ENCODE measurements at places on chromosomes 3 and 15.

- DNase-seq: no peak
Measured at GRCh38 chr3:165233501-165234195, 37.5 kb upstream of the SLITRK3 start.

- no peak for DNase-seq
Measured at GRCh38 chr3:50978991-50979667, 304.4 kb downstream of the DOCK3 start.

- DNase-seq: no peak
Measured at GRCh38 chr3:169813278-169813677, 574 bp upstream of the LRRC34 start.

DNA sequence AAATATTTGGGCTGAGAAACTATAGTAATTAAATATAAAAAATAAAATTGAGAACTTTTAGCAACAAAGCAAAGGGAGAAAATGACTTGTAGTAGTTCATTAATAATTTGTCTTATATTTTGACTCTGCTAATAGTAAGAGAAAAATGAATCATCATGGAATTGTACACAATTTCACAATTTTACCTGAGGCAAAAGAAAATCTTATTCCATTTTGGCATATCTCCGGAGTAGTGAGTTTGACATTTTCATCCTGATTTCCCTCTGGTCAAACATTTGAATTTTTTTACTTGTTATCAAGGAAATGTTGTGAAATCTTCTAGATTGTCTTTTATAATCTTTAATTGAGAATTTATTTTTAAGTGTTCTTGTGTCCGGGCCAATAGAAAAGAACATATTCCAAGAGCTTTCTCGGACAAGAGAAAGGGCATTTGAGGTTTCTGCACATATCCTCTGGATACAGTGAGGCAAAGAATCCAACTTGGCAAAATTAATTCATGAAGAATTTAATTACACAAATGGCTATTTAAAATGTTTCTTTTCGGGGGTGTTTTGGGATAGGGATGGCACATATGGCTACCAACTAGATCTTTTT, 89.3 kb upstream of the IGSF10 start:
- DNase-seq: no peak

DNA sequence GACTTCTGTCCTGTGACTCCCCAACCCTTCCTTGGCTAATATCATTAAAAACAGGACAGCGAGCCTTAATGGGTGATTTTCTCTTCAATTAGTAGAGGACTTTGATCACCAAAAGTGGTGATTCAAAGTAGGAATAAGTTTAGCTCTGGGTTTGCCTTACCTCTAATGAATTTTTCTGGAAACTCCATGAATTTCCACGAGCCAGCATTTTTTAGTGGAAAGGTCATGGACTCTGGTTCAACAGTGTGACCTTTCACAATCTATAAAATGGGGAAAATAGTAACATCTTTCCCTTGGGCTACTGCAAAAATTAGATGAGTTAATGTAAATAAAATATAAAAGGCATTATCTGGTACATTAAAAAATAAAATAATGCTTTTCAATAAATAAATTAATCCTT, 417.8 kb upstream of the NR2F2 start:
- no peak for DNase-seq

- peak; percentile 41 for DNase-seq
Measured at GRCh38 chr3:194265505-194265892, 85.6 kb downstream of the CPN2 start.

DNA sequence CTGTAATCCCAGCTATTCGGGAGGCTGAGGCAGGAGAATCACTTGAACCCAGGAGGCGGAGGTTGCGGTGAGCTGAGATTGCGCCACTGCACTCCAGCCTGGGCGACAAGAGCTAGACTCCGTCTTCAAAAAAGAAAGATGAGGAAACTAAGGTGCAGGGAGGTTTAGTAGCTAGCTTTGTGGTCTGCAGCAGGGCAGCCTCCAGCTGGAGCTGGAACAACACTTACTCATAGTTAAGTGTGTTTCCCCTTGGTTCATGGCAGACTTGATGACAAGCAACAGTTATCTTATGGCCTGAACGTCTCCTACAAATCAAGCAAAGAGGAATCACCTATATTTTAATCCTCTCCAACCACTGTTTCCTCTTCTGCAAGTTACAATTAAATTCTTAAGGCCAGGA, 12.6 kb downstream of the KAT2B start:
- DNase-seq: no peak

GRCh38 chr3:22262386-22262785, 511.4 kb upstream of the ZNF385D start:
- DNase-seq: no peak

DNA sequence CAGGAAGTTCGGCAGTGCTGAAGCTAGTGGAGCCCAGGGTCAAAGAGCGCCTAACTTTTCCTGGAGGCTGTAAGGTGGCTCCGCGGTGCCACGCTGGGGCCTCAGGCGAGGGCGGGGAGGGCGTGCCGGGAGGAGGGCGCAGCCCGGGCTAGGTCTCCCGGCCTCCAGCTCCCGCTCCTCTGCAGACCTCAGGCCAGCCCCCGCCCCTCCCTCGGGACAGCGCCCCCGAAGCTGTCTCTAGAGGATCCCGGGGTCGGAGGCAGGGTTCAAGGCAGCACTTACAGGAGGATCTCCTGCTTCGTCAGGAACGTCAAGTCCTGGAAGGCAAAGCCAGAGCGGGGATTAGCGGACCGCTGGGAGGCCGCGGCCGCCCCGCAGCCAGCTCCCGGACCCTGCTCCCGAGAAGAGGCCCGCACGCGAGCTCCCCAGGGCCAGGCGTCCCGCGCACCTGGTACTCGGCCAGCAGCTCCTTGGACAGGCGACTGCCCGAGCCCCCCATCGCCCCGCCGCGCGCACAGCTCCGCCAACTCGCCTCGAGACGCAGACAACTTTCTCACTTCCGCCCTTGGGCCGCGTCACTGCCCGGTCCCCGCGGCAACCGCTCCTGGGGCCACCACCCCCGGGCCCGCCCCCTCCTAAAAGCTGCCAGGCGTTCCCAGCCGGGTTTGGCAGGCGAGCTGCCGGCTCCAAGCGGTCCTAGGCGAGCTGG, at the start of gene CIB1:
Gene CIB1 (minus strand): TSS at position 555 of the 709 bp plus-strand sequence. CDS start 56 bp downstream, at position 499.
- peak; percentile 86 for DNase-seq

GRCh38 chr15:93052090-93052879, 36.7 kb downstream of the RGMA start:
- no peak for DNase-seq
